Stimulated activated CD8-positive, alpha-beta memory T cell treated with anti-CD3 and anti-CD28 coated beads, Interleukin-2, amount 100 ng/mL, for 1 hour (primary cell): ENCODE measurements at places on chromosomes 12 and 14.

- no peak for DNase-seq
Measured at GRCh38 chr12:66118240-66118891, 12.2 kb downstream of the LLPH start.

- no peak for DNase-seq
Measured at GRCh38 chr12:122082621-122083356, 4.2 kb downstream of the MLXIP start.

DNA sequence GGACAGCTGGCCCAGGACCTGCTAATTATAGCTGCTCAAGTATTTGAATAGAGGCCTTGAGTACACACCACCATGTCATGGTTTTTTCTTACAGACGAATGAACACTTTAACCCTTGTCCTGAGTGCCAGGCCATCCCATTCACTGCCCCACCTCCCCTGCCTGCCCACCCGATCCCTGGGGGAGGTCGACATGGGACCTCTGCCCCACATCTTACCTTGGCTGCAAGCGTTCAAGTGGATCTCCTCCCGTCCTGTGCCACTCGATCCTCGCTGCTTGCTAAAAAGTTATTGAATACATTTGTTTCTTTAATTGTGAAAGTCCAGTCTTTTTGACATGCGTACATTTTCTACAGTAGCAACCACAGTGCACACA is 10.3 kb downstream of the RTL1 start:
- no peak for DNase-seq

GRCh38 chr12:57005980-57006808 is at the start of gene ZBTB39:
Gene ZBTB39, minus strand, starts transcription at chr12:57006546. Its CDS starts 1,629 bp downstream, at chr12:57004917.
- peak; percentile 32 for DNase-seq

- DNase-seq = no peak
Measured at GRCh38 chr12:120922279-120922678, 18.1 kb upstream of the SPPL3 start.

- DNase-seq = no peak
Measured at GRCh38 chr12:81261508-81262207, 183.8 kb downstream of the ACSS3 start.

GRCh38 chr14:74532246-74532645 is 38.7 kb downstream of the ISCA2 start:
- no peak for DNase-seq

GRCh38 chr14:91116913-91117588 is 3.2 kb downstream of the DGLUCY start:
- DNase-seq = no peak

DNA sequence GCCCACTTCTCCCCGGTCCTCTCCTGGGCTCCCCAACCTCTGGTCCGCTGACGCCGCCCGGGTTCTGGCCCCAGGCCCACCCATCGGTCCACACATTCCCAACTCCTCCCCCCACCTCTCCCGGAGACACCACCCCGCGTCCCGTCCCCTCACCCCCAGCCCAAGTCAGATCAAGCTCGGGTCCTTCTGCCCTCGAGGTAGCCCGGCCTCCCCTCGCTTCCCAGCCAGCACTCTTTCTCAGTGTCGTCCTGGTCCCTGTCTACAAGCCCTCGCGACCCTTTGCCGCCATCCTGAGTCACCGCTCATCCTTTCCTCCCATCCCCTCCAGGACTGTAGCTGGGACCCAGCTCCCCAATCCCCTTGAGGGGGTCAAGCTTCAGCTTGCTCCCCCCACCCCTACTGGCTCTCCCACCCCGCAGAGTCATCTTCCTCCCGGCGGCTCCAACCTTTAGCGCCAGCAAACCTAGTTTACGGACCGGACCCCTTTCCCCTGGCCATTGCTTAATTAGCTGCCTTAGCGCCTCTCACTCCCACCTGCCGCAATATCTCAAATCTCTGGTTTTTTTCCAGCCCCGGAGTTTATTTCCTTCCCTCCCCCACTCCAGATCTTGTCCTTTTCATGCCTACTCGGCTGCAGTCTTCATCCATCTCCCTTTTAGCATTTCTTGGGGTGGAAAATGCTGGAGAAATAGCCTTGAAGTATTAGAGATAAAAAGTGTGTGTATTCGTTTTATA is 1.1 kb downstream of the PPP4R4 start:
- no peak for DNase-seq

- no peak for DNase-seq
Measured at GRCh38 chr12:6158749-6159148, 34.3 kb upstream of the VWF start.

- DNase-seq = no peak
Measured at GRCh38 chr12:42807766-42808165, 218.2 kb upstream of the PRICKLE1 start.

DNA sequence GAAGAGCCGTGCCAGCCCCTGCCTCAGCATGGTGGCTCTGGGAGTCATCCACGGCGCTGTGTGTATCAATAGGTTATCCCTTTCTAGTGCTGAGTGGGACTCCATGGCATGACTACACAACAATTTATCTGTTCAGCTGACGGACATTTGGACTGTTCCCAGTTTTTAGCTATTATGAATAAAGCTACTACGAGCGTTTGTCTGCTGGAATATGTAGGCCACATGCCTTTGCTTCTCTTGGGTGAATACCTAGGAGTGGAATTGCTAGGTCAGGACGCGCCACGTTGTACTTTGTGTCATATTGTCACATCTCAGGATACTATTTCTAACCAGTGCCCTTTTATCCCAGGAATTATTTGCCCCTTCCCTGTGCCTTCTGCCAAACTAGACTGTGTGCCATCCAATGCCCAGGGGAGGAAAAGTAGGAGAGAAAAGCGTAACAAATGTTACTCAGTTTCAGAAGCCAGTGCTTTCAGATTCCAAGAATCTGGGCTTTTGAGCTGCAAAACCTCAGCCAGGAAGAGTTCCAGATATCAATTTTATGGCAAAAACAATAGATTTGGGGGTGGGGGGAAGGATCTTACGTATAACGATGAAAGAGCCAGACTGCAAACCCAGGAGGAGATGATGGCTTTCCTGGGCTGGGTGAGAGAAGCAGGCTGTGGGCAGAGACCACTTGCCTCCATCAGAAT is 62.5 kb upstream of the NCOR2 start:
- no peak for DNase-seq

DNA sequence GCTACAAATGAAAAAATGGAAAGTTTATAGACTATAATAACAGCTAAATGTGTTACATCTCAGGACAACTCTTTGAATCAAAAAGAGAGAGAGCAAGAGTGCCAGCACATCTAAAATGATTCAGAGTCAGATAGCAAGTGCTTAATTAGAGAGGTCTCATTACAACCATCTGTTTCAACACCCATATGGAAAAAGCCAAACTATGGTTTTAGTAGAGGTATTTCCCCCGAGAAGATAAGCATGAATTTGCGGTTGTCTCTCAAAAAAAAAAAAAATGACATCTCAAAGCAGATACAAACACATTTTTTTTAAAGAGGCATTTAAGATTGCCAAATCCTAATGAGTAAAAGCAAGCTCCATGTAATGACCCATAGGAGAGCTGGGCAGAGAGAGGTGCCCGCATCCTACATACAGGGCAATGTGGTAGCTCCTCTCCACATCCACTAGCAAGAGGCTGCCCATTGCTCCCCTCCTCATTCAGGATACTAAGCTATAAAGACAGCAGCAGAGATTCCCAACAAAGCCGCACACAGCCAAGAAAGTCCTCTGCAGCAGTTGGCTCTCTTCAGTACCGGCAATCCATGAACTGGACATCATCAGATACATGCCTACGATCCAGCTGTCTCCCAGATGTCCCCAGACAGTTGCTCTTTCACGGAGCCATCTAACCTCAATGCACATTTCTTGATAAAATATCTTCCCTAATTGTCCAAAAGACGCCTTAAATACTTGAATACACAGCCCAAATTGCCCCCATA is 100.4 kb downstream of the EFCAB11 start:
- DNase-seq = no peak

GRCh38 chr12:96879301-96879700 is 27.8 kb upstream of the NEDD1 start:
- DNase-seq = no peak

DNA sequence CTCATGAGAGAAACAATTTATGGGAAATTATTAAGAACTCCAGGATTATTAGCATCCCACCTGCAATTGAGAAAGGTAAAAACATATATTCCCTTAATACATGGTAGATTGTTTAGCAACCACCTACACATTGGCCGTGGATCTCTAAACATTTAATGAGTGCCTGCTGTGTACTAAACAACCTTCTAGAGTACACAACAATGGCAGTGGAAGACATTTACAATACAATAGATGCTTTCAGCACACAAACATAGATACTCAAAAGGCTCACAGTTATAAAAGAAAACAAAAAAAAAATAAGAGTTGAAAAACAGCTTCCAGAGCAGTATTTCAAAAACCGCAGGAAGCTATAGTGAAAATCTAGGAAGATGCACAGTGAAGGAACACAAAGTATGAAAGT is 382.9 kb downstream of the SYT1 start:
- no peak for DNase-seq

DNA sequence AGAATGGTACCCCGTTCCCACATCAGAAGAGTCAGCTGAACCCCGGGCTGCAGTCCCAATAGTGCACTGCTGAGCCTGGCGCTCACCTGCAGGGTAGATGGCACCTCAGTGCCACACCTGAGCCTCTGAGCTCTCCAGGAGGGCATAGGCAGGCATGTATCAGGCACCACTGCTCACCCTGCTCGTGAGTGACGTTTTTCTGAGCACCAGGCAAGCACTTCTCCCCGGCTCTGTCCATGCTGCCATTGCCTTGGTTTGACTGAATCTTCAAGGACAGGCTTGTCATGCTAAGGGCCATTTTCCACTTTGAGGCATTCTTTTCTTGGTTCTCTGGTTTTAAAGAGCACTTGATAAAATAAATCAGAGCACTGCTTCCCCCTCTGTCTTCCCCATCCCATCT is 161.6 kb upstream of the PRMT8 start:
- no peak for DNase-seq

DNA sequence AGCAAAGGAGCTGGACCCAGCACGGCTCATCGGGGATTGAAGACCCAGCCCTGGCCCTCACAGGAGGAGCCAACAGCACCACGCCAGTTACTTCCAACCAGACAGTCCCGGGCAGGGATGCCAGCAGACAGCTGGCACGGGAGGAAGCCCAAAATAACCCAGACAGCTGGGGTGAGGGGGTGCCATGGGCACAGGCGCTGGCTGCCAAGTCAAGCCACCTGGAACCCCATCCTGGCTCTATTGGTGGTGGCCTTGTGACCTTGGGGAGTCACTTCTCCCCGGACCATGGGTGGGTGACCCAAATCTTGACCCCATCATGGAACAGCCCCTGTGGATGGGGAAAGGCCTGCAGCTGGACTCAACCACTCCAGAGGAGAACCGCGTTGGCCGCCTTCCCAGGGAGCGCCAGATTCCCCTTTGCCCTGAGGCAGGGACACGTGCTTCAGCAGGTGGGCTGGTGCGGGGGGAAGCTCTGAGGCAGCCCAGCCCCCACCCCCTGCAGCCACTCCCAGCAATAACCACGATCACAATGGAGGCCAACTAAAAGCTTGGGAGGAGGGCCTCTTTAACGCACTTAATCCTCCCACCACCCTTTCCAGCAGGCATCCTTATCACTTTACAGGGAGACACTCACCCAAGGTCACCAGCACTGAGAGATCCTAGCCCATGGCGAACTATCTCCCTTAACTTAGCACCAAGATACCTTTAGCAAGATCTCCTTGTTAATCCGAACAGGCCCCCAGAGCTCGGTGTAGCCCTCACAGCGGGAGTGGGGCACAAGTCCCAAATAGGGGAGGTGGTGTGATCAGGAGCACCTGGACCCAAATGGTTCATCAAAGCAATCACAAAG is 4.7 kb upstream of the RHOF start:
- no peak for DNase-seq

DNA sequence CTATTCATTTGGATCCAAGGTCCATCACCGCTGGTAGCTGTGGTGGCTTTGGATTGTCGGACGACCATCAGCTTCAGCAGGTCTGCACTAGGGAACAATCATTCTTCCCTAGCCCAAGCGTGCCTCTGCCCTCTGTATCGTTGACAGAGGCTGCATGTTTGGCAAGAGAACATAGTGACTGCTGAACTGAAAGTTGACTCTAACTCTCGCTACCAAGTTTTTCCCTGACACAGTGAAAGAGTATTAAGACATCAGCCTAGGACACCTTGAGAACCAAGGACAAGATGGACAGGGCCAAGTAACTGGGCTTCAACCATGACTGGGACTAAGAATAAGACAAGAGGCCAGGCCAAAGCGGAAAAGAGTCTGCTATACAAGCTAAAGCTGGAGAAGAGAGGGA is 26.3 kb downstream of the TSHR start:
- DNase-seq = no peak

- no peak for DNase-seq
Measured at GRCh38 chr14:54796961-54797360, 105.7 kb downstream of the GCH1 start.

DNA sequence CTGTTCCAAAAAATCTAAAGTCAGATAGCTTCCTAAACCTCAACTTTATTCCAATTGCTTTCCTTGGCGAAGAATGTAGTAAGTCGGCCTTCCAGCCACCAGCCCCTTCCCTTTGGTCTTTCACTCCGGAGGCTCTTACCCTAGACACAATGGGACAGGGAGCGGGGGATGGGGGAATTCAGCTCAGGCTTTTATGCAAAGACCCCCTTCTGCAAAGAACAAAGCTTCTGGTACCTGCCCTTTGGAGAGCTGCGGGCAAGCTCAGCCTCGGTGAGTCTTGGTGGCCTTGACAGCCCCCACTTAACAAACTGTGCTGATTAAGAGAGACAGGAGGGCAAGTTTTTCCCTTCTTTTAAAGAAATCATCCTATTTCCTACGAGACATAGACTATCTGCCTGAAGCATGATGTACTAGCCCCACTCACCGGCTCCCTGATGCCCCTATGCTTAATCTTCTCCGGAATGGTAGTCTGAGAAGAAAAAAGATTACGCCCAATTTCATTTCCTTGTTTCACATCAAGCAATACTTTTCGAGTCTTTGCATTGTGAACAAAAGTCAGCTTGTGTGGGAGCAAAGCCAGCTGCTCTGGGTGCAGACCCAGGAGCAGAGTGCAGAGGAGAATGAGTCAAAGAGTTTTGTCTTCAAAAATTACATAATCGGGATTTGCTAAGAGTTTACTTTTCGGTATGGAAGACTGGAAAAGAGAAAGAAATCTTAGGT is 1.5 kb upstream of the NANOG start:
- DNase-seq = no peak

DNA sequence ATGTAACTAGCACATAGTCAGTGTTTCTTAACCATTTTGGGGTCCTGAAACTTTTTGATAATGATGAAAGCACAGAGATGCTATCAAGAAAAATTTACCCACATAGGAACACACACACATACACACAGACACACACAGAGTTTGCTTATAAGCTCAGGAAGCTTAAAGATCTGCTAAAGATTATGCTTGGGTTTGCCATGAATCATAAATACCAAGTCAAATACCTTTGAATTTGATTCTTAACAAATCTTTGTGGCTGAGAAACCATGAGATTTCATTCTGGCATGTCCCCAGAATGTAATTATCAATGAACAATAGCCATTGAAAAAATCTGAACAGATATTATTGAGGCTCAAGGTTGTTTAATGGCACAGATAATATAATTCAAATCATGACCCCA is 89.2 kb downstream of the NTS start:
- DNase-seq = no peak

DNA sequence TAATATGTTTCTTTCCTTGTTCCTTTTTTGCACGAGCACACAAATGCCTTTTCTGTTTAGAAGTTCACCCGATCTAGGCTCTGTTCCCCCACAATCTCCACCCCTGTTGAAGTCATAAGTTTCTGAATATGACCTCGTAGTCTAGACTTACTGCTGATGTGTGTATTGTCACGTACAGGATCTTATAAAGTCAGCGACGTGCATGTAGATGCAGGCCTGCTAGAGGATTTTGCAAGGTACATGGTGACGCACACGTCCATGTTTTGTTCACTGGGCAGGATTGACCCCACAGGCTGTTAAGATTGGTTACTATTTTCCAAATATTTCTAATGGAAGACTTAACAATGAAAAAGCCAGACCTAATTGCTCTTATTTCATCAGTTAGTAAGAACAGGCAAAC is 46.2 kb upstream of the CCDC91 start:
- DNase-seq = no peak
